NCI-H2081 treated with DMSO at 0.1 percent for 48 hours (cell line): ENCODE measurements at places on chromosomes 6 and 20.

DNA sequence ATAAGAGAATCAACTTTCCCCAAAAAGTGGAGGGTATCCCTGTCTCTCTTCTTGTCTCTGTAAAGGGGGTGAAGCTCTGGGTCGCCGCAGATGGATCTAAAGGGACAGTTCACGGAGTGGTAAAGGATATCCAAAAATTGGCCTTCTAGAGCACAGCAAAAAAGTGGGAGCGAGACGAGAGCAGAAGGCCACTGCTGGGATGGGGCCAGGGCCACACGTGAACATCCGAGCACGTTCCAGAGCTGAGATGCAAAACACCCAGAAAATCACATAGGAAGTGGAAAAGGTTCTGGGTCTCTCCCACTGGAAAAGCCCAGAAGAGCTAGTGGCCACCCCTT lies 837 bp downstream of the TRAM2 start:
- no peak for DNase-seq

DNA sequence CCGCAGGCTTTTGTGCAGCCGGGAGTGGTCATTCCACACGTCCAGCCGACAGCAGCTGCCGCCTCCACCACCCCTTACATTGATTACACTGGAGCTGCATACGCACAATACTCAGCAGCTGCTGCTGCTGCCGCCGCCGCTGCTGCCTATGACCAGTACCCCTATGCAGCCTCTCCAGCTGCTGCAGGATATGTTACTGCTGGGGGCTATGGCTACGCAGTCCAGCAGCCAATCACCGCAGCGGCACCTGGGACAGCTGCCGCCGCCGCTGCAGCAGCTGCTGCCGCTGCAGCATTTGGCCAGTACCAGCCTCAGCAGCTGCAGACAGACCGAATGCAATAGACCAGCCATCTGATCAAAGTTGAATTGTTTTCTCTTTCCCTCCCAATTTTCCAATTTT lies 10.6 kb downstream of the RBM24 start:
- DNase-seq: no peak

DNA sequence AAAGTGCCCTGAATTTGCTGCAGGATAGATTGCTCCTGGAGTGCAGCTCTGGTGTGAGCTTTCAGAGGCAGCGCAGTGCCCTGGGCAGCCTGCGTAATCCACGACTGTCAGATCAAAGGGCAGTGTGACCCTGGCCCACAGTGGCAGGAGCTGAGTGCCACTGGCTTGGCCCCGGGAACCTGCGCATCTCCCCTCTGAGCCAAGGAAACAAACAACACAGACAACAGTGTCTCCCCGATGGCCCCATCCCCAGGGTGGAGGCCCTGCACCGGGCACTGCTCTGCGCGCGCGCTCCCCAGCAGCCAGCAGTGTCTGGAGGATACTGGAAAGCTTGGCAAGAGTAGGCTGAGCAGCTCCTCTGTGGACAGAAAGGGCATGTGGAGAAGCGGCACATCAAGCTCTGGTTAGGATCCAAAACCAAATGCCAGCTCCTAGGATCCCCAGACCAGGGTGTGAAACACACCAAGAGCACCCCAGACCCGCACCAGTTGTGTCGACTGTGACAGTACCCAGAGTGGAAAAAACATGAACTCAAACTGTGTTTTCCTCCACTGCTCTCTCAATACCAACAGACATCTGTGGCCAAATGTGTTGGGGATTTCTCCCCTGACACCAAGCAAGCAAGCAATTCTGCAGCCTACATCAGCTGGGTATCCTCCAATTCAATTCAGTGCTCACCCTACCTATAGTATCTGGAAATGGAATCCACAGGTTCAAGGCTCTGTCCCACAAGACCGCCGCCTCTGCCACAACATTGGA lies 26.7 kb downstream of the RBCK1 start:
- no peak for DNase-seq

DNA sequence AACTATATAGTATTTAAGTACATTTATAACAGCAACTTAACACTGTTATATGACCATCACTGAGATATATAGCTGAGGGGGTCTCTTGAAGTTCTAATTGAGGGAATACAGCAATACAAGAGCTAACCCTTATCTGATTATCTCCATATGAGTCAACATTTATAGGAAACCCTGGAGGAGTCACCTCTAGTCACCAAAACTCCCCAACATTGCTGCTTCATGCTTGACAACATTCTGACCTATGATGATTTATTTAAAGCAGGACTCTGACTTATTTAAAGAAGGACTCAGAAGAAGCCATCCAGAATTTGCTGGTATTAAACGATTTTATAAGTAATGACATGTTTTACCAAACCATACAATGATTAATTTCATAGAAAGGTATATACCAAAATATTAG lies 182.6 kb upstream of the NOX3 start:
- DNase-seq: no peak

DNA sequence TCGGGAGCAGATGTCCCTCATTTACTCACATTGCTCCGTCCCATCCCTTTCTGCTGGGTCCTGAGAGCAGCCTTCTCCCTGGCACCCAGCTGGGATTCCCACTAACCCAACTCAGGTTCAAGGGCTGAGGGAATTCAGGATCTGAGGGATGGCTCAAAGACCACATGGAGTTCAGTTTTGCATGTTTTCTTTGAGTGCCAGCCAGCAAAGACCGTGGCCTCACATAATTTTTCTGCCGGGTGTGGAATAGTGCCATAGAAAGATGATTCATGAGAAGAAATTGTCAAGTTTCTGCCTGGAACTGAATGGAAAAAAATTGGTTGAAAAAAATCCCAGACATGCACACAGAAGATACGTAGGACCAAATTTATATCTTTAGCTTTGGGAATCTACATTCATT lies 168.6 kb downstream of the CD83 start:
- DNase-seq: no peak

- no peak for DNase-seq
These were observed 123.8 kb downstream of the TAF4 start for GRCh38 chr20:61941721-61942405.

- no peak for DNase-seq
These were observed 3.9 kb downstream of the CCN2 start for GRCh38 chr6:131946992-131947955.

GRCh38 chr20:4820806-4821518 lies 99.3 kb downstream of the PRND start:
- no peak for DNase-seq

DNA sequence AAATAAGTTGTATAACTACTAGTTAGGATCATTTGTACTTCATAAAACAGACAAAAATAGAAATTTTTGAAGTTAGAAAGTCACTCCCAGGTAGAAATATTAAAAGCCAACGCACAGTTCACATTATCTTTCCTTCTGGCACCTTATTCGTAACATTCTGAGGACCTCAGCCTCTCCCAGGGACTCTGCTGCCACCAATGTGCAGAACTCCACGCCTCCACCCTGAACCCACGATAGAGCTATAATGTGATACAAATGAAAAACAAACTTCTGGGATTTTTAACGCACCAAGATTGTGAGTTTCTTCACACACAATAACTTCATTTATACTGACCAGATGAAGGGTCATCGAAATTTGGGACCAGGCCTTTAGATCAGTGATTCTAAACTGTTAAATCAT lies 9.5 kb downstream of the BMP7 start:
- DNase-seq: no peak

GRCh38 chr6:161354276-161354840 lies 80.5 kb upstream of the AGPAT4 start:
- DNase-seq: no peak

GRCh38 chr6:43054206-43054943 lies 724 bp upstream of the CUL7 start:
- DNase-seq: no peak

GRCh38 chr20:21564127-21564773 lies 50.4 kb upstream of the NKX2-2 start:
- DNase-seq: no peak

- no peak for DNase-seq
These were observed 103.9 kb upstream of the FOXP4 start for GRCh38 chr6:41442352-41442672.

GRCh38 chr6:79031821-79032590 lies 46.0 kb downstream of the PHIP start:
- no peak for DNase-seq

DNA sequence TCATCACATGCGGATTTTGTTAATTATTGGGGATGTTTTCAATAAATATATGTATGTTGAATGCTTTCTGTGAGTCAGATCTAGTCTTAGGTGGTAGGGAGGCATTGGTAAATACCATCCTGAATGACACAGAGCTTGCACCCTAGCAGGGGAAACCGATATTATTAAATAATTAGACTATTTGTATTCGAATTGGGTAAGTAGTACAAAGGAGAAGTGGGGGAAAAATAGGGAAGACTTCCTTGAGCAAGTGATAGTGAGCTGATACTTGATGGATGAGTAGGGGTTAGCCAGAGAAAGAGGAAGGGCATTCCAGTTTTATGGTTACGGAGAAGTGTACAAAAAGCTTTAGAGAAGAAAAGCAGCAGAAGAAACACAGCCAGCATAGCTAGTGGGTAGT lies 1.5 kb downstream of the RIOK1 start:
- no peak for DNase-seq

DNA sequence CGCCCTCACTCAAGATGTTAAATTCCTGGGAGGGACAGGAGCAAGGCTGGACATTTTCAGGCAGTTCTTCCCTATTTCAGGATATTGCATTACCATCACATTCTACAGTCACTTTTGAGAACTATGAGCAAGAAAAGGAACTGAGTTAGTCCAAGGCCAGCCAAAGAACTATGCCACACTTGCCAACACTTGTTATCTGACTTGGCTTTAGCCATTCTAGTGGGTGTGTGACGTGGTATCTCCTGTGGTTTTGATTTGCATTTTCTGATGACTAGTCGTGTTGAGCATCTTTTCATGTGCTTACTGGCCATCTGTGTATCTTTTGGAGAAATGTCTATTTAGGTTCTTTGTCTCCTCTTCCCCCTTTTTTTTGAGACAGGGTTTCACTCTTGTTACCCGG lies 12.0 kb downstream of the XRN2 start:
- no peak for DNase-seq

- no peak for DNase-seq
These were observed 41.5 kb upstream of the MYLIP start for GRCh38 chr6:16087386-16087785.

- no peak for DNase-seq
These were observed 28.4 kb upstream of the MAS1L start for GRCh38 chr6:29516108-29516507.

DNA sequence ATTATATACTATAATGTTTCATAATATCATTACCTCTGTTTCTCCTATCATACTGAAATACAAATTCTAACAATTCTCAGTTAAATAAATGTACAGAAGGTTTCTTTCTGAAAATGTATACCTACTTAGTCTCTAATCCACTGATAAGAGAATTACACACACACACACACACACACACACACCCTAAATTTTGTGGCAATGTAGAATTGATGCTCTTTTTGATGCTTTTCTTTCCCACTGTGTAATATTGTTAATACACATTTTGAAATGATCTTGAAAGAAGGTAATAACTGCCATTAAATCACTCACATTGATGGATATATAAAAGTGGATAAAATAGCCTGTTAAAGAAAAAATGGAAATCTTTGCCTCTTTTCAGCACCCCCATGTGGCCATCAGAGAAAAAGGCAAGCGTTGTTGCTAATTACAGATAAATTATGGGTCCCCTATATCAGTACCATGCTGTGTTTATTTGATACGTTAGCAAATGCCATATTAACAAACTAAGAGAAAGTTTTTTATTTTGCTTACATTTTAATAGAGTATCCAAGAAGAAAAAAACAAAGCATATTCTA lies 76.6 kb upstream of the VGLL2 start:
- DNase-seq: no peak

DNA sequence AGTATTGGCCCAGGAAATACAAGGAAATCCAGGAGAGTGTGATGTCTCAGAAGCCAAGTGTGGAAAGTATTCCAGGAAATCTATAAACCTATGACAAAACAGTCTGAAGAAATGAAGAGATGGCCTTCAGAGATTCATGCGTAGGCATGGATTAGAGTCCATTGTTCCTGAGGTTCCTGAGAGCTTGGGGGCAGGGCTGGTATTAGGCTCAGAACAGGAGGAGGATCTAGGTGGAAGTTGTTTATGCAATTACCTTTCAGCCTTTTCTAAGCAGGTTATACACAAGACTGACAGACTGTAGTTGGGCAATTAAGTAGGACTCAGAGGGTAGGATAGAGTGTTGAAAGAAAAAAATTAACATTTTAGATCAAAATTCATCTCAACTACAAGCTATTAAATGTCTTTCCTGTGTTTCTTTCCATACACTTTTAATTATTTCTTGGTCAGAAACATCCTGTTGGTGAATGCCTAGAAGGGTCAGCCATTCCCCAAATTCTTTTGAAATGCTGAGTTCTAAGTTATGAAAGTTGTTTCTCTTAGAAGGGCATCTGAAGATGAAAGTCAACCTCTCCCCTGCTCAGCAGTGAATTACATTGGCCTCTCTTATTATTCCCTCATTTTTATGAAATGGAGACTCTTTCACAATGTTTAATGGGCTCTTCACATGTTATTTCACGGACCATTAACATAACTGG lies 201.2 kb upstream of the MYLIP start:
- no peak for DNase-seq

DNA sequence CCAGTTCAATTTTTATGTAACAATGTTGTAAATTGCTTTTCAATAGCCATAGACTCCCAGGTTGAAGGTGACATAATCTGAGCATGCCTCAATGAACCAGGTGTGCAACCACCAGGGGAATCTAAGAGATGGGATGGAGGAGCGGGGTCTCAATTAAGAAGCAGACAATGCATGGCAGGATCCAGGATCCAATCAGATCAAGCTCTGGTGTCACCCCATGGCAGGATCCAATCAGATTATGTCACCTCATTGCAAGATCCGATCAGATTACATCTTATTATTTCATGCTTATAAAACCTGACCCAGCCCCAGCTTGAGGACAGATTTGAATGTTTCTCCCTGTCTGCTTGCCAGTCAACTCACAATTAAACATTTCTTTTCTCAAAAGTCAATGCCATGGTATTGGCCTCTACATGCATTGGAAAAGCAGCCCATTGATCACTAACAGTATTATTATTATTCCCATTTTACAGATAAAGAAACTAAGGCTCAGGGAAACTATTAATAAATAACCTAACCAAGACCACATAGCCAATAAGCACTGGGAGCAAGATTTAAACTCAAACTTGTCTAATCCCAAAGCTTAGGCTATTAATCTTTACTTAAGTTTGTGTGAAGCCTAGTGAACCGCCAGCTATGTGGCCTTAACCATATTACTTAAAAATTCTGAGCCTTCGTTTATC lies 14.3 kb upstream of the SIRT5 start:
- no peak for DNase-seq

DNA sequence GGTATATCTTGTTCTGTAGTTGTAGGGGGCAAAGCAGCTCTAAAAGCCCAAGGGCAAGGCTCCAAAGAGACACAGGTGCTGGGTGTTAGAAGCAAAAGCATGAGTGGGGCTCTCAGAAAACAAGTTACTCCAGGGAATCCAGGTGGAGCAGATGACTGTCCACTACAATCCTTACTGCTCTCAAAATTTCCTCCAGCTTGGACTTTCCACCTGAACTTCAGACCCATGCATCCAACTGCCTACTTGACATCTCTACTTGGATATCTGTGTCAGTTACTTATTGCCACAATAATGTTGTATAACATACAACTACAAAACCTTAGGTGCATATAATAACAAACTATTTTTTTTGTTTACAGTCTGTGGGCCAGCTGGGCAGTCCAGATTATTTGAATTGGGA lies 22.8 kb upstream of the DTNBP1 start:
- no peak for DNase-seq

- DNase-seq: no peak
These were observed 10.5 kb downstream of the KDM1B start for GRCh38 chr6:18165751-18166150.

GRCh38 chr6:40550202-40551101 lies 36.7 kb downstream of the LRFN2 start:
- DNase-seq: no peak

GRCh38 chr20:2469991-2470422 lies 582 bp downstream of the SNRPB start:
- no peak for DNase-seq
